ENCODE measurements at places on chromosomes 5 and 9. TPM values are rescaled to one million over a fixed set of nuclear protein-coding genes. Genes with fewer than 3 reads are reported as not detected.

Gene SPATA9
- total RNA-seq = not detected

Gene PPP3R2
- not detected for total RNA-seq

Gene IQGAP2
- 42.3 TPM for total RNA-seq

DNA sequence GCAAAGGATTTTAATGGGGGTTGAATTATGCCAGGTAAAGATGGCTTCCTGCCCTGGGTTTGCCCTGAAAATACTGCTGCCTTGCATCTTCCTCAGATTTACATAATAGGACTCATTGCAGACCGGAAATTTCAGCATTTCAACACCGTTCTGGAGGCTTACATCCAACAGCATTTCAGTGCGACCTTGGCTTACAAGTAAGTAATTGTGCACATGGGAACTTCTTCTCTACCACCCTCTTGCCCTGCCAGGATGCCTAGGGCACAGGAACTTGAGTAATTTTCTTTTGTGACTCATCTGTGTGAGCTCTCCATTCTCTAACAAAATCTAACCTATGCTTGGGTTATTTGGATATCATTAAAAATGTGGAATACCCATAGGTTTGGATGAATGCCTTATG is 80.2 kb downstream of the DOCK2 start:
- H3K4me3 ChIP-seq = no peak overlapping the region
- no peaks in the 10 kb centered on the region for H3K36me3 ChIP-seq
- H3K4me1 ChIP-seq = no peaks in the 10 kb centered on the region
- H3K27me3 ChIP-seq = no peaks in the 10 kb centered on the region
- H3K27ac ChIP-seq = no peak overlapping the region

DNA sequence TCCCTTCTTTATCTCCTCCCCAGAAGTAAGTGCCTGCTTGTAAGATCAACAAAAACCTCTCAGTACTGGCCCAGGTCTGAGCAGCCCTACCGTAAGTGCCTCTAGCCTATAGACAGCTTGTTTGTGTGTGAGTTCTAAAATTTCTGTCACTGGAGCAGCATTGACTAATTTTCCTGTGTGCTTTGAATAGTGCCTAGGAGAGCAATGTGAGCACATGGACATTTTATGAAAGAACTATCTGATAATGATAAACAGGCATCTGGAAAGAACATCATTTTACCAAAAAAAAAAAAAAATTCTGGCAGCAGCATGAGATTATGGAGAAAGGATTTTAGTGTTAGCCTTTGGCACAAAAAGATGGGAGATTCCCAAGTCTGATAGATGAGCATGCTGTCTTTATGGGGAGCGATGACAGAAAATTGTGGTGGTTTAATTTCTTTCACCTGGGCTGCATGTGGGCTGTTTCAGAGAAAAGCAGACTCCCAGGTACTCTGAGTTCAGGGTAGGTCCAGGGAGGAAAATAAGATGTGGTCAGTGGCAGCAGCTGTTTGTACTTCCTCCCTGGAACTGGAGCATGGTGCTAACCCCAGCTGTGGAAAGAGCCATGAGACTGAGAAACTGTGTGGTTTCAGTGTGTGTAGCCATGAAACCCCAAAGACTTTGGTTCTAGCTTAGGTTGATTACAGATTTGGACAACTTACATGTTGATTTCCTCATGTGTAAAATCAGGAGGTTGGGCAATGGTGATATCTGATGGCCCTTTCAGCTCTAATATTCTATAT is 419.9 kb downstream of the NTRK2 start:
- H3K36me3 ChIP-seq = no peaks in the 10 kb centered on the region
- no peak overlapping the region for H3K27ac ChIP-seq
